ENCODE measurements at places on chromosomes 5 and 9.
A peak's percentile ranks its signal among the peaks of the same experiment; 100 is the strongest.

GRCh38 chr9:114198249-114199040, 43.1 kb downstream of the COL27A1 start:
- DNase-seq: no peak

GRCh38 chr5:41925555-41925951, 472 bp downstream of the FBXO4 start:
- peak; percentile 25 for DNase-seq

GRCh38 chr5:141040771-141041426, 10.3 kb upstream of the PCDHB1 start:
- DNase-seq: peak; percentile 36

DNA sequence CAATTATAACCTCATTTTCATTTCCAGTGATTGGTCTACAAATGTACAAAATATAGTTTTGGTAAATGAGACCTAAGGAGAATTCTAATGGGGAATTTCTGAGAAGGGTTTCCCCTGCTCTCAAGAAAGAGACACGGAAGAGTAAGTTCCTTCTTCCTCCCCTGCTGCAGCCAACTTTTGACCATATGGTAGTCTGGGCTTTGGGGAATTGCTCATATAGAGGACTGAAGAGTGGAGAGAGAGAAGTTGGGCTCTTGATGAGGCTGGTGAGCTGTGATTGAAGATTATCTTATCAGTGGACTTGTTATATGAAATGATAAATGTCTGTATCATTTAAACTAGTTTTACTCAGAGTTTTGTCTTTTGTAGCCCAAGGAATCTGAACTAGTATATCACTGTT, 4.3 kb upstream of the LNPEP start:
- no peak for DNase-seq

GRCh38 chr9:132486706-132487350, 76.8 kb downstream of the CFAP77 start:
- DNase-seq: peak; percentile 56

- no peak for DNase-seq
These were observed 191.9 kb upstream of the PUM3 start for GRCh38 chr9:3035579-3036332.

DNA sequence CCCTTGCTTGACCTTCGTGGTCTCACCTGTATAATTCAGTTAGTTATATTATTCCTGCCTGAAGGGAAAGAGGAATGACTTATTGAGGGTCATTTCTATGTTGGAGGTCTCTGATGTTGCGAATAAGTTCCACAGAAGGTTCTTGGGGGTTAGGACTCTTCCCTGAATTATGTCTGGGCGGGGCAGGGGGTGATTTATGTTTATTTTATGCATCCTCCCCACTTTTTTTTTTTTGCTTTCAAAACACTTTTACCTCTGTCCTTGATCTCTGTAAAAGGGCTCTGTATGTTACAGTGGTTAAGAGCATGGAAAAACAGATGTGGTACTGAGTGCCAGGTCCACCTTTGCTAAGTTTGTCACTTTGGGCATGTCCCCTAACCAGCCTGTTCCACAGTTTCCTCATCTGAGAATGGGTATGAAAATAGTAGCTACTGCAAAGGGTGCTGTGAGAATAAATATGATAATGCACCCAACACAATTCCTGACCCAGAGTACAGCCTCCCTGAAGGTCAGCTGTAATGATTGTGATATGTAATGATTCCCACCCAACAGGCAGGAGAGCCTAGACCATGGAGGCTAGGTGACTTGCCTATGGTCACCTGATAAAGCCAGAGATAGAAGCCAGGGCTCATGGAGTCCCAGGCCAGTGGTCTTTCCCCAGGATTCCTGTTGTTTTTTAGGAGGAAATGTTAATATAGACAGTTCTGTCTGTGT, 54.8 kb downstream of the SLC22A5 start:
- DNase-seq: no peak

DNA sequence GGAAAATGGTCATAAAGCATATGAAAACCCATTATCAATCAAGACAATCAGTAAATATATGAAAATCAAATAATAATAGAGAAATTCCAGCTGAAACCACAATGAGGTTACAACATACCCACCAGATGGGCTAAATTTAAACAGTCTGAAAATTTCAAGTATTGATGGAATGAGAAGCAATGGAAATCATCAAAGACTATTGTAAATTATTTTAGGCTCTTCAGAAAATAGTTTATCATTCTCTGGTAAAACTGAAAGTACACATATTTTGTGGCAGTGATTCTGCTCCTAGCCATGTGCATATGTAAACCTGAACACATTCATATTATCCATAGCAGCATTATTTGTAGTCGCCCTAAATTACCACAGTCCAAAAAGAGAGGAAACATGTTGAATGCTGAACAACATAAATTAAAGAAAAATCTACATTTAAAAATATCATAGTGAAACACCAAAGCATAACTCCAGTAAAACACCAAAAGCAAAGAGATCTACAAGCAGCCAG, 215.3 kb downstream of the PRELID2 start:
- DNase-seq: no peak

All from effector memory CD8-positive, alpha-beta T cell (primary cell).